ENCODE measurements at places on chromosomes 7 and 10.

- no peak for DNase-seq
These were observed 9.2 kb downstream of the OR6B1 start for GRCh38 chr7:144009361-144009760.

DNA sequence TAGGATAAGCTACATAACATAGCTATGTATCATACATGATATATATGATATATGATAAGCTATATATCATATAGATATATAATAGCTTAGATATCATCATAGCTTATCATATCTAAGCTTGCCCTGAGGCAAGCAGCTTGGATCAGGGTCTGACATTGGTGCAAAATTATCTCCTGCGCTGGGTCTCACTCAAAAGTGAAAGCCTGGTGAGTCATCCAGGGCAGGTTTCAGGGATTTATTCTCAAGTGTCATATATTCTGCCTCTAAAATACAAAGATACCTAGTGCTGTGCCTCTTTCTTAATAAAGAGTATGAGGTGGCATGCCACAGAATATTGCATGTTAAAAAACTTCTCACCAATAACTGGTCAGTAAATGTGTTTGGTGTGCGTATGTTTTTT lies 105.9 kb downstream of the CDC14C start:
- no peak for DNase-seq

DNA sequence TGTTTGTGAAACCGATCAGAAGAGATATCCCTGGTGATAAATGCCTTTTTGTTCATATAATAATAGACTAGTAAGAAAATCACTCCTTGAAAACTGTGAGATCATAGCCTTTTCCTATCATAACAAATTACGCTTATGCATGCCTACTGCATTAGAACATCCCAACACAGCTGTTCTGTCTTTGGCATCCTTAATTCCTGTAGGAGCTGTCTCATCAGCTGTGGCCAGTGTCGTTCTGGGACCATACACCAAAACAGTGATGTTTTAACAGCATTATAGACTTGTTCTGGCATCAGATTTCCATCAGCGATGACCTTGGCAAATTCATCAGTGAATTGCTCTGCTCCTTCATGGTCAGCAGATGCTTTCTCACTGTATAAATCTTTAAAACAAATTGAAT lies 423.6 kb upstream of the LRGUK start:
- DNase-seq: no peak

DNA sequence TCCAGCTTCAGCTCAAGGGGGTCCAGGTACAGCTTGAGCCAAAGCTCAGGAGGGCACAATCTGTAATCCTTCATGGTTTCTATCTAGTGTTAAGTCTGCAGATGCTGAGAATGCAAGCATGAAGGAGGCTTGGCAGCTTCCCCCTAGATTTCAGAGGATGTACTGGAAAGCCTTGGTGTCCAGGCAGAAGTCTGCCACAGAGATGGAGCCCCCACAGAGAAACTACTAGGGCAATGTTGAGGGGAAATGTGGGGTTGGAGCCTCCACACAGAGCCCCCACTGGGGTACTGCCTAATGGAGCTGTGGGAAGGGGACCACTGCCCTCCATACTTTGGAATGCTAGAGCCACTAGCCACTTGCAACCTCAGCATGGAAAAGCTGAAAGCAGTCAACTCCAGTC lies 11.4 kb downstream of the ZNF25 start:
- no peak for DNase-seq

DNA sequence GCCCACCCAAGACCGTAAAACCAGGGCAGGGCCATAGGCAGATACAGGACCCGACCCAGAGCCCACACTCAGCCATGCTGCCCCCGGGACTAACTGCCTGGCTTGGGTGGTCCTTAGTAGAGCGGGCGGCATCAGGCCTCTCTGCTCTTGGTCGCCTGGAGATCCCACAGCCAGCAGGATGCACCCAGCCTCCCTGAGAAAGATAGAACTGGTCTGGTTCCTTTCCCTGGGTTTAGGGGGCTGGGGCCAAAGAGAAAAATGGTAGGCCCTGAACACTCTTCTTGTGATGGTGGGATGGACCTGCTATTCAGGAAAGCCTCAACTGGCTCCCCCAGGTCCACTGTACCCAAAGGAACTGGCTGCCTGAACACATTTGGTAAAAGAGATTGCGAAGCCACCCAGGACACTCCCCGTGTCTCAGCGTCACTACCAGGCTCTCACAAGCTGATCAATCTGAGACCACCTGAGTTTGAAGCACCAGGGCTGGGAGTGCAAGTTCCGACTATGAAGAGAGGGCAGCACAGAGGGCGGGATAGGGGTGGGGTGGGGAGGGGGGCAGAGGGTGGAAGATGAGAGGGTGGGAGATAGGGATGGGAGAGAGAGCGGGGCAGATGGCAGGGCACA lies 591.5 kb downstream of the DNAJB6 start:
- DNase-seq: no peak

- peak; percentile 44 for DNase-seq
These were observed 11.8 kb downstream of the MMRN2 start for GRCh38 chr10:86945361-86946212.

DNA sequence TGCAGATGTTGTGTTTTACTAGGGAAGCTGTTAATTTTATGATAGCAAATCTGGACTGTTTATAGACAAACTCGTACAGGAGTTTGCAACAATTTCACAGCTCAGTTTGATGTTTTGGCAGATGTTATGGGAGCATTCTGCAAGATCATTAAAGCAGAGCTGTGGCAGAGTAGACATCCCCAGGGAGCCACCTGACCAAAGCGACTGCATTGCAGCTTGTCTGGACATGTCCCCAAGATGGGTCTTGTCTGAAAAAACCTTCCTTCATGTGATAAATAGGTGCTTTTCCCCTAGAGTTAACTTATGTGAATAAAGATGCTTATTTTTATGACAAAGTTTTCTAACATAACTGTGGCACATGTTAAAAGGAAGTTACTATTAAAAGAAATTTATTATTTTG lies 91.2 kb upstream of the GPR141 start:
- DNase-seq: no peak

DNA sequence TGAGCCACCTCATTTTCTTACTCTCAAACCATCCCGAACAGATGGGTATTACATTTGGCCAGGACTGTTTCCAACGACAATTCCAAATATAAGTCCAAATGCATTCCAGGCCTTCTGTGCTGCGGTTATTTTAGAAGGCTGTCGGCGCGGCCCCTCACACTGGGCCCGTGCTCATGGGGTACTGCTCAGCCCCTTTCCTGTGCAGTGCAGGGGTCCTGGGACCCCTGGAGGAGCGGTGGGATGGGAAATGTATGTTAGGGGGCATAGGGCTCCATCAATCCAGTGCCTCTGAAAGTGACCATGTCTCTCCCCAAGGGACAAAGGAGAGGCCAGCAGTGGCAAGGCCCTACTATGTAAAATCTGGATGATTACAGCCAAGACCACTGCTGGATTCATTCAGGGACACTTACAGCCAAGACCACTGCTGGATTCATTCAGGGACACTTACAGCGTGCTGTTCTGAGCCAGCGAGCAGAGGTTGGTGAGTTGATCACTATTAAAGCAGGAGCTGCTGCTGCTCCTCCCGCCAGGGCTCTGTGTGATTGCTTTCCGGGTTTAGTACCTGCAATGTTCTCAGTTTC lies 66.3 kb downstream of the CHST15 start:
- no peak for DNase-seq

GRCh38 chr10:51382181-51382580 lies 307.9 kb downstream of the PRKG1 start:
- DNase-seq: no peak

DNA sequence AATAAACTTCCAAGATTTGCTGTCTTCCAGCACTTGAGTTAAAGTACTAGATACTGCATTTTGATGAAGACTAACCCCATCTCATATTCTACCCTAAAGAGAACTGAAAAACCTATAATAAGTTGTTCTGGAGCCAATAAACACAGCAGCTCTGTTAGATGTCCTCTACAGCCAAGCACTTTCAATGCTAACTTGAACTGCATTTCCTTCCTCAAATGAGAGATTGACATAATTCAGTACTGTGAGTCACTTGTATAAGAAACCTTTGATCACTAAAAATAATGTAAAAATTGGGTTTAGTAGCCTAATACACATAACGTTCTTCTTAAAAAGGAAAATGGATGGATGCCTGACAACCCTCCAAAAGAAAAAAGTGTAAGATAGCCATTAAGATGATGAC lies 81.3 kb downstream of the ITGB8 start:
- DNase-seq: no peak

GRCh38 chr10:101014230-101014884 lies 14.7 kb downstream of the LZTS2 start:
- peak; percentile 83 for DNase-seq

- DNase-seq: peak; percentile 62
These were observed 739 bp upstream of the MEST start for GRCh38 chr7:130490888-130491804.

- no peak for DNase-seq
These were observed 125.5 kb downstream of the GRM3 start for GRCh38 chr7:86768967-86769760.

DNA sequence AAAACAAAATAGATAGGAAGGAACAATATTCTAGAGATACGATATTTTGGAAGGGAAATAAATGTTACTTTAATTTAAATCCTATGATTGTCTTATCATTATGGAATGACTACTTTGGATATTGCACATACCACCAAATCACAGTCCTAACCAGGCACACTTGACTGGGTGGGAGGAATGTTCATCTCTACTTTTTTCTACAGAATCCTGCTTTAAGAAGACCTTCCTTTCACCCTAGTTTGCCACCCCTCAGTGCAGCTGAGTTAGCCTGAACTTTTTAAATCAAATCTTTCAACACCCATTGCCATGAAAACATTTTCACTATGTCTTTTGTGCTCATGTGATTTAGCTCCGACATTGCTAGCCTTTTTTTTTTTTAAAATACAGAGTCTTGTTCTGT lies 38.1 kb downstream of the RELN start:
- no peak for DNase-seq

DNA sequence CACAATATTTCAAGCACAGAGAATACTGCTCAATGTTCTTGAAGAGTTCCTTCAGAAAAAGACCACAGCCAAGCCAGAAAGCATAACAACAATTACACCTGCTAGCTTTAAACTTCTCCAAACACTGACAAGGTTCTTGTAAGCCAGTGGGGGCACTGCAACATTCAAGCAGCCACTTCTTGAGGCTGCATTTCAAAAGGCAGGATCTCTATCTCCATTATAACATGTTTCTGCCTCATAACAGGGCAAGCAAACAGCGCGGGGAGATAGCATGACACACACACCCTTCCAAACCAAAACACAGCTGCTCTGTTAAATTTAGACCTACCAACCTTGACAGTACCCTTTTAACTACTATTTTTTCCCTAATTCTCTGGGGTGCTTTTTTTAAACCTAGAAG lies 30.8 kb downstream of the CHCHD3 start:
- no peak for DNase-seq

DNA sequence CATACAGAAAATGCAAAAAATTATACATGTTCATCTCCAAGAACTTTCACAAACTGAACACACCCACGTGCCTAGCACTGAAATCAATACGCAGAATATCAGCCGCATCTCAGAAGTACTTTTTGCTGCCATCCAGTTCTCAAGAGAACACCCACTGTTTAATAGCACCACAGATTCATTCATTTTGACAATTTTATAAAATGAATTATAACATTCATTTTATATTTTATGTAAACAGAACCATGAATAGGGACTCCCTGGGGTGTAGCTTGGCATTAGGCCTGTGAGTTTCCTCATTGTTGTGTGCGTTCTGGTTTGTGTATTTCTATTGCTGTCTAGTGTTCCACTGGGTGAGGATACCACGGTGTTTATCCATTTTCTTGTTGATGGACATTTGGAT lies 77.3 kb upstream of the PIP4K2A start:
- DNase-seq: no peak

- no peak for DNase-seq
These were observed 17.8 kb downstream of the NAPEPLD start for GRCh38 chr7:103130901-103131624.

DNA sequence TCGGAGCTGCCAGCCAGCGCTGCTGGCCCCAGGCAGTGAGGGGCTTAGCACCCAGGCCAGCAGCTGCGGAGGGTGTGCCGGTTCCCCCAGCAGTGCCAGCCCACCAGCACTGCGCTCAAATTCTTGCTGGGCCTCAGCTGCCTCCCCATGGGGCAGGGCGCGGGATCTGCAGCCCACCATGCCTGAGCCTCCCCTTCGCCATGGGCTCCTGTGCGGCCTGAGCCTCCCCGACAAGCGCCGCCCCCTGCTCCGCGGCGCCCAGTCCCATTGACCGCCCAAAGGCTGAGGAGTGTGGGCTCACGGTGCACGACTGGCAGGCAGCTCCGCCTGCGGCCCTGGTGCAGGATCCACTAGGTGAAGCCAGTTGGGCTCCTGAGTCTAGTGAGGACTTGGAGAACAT lies 525.0 kb downstream of the PTPRN2 start:
- no peak for DNase-seq

- no peak for DNase-seq
These were observed 57.5 kb downstream of the UNCX start for GRCh38 chr7:1290026-1290678.

GRCh38 chr10:17394854-17395253 lies 59.5 kb downstream of the ST8SIA6 start:
- no peak for DNase-seq

DNA sequence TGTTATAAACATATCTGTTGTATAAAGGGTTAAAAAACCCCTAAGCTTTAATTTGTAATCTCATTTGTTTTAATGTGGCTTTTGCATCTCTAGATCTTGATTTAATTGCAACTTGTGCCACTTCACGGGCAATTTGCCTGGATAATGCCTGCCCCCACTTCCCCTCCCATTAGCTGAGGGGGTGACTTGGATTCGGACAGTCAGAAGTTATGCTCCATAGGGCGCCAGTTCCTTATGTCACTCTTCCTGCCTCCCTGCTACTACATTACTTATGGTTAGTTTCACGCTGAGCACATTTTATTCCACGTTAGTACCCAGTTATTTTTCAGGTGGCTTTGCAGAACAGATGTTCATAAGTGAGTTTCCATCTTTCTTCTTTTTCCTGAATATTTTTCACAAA lies 1015.2 kb upstream of the PHF14 start:
- no peak for DNase-seq

GRCh38 chr10:9294865-9295264 lies 1240.4 kb downstream of the GATA3 start:
- no peak for DNase-seq

GRCh38 chr7:12221414-12221813 lies 10.3 kb downstream of the TMEM106B start:
- no peak for DNase-seq

- no peak for DNase-seq
These were observed 31.4 kb upstream of the CREB3L2 start for GRCh38 chr7:138033241-138033640.

DNA sequence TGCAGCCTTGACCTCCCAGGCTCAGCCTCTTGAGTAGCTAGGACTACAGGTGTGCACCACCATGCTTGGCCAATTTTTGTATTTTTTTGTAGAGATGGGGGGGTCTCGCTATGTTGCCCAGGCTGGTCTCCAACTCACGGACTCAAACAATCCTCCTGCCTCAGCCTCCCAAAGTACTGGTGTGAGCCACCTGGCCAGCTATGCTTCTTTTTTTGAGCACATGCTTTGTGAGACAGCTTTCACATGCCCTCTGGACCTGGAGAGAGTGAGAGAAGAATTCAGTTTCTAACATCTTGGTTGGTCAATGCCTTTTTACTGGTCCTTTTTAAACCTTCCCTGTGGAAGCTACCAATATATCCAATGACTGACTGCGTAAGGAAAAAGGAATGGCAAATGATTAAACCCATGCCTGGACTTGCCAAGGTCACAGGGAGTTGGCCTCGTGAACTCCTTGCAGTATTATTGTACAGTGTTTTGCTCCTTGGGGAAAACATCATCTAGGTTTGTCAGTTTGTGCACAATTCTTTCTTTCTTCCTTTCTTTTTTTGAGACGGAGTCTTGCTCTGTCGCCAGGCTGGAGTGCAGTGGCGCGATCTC lies 6.2 kb upstream of the FOXK1 start:
- no peak for DNase-seq

- DNase-seq: no peak
These were observed 5.2 kb upstream of the HOXA2 start for GRCh38 chr7:27107391-27108381.

Data from HuH-7 (cell line).